ENCODE measurements at places on chromosomes 16 and 17.

DNA sequence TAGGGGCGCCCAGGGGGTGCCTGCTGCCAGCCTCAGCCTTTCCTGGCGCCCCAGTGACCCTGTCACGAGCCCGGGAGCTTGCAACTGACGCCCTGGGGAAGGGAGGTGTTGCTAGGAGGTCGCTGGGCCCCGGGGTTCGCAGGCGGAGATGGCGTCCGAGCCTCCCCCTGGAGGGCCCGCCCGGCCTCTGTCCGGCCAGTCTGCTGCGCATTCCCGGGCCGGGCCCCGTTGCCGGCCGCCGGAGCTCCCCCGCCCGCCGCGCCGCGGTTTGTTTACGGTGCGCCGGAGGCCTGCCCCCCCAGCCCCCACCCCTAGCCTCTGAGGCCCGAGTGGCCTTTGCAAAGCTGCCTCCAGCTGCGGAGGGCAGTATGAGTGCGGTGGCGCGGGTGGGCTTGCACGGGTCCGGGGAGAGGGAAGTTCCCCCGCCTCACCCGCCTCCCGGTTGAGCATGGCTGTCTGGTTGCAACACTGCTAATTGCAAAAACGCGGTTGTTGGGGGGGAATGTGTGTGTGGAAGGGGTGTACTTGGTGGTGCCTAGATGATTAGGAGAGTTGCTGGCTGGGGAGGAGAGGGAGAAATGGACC is 514 bp downstream of the THRA start:
- DNase-seq: no peak

DNA sequence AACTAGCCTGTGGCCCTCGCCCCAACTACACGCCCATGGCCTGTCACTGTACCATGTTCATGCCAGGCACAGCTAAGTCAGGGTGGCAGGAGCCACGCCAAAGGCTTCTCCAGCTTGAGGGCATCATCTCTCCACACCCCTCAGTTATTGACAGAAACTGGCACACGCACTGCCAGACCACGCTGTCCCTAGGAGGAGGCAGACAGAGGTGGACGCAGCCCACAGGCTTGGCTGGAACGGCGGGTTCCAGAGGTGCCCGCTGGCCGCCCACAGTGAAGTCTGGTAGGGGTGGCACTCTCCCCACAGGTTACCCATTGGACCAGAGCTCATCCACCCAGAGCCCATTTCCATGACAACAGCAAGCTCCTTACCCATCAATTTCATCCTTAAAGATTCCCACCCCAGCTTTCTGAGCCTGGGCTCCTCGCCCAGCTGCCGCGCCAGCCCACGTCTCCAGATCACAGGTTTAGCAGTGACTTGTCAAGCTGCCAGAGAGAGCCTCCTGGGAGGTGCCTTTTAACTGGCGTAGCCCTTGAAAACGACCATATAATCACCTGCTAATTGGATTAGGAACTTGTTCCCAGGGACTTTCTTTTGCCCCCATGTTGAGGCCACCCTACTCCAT is 27.9 kb downstream of the RPRML start:
- no peak for DNase-seq

DNA sequence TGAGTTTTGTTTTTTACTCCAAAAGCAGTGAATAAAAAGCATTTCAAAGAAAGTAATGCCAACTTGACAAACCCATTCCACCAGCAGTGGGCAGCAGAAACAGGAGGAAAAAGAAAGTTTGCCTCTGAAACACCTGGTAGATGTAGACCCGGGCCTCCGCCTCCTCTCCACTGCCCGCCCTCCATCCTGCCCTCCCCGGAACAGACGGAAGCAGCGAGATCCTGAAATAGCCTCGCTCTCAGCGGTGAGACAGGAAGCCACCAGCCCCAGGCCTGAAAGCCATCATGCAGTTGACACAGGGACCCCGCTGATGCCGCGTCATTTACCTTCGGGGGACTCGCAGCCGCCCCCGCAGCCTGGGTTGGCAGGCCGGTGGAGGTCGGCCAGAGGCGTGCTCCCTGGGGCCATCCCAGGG is 67.8 kb downstream of the C16orf78 start:
- peak; percentile 62 for DNase-seq

DNA sequence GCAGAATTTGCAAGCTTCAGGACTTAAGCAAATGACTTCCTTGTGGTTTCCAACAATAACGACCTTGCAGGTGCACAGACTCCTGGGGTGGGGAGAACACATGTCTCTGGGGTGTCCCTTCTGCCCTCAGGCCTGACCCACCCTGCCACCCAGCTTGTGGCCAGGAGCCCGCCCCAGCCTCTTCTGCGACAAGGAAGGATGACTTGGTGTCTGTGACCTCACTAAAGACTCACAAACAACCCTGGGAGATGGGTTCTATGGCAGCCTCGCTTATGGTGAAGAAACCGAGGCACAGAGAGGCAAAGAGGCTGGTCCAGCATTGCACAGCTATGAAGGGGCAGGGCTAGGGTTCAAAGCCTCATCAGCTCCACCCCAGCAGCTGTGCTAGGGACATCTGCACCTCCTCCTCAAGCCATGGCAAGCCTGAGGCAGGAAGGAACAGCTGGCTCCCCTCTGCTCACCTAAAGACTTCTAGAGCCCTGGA is 2.6 kb downstream of the ATP2A3 start:
- peak; percentile 45 for DNase-seq

- no peak for DNase-seq
Observed at GRCh38 chr16:26078716-26079355, 387.1 kb downstream of the HS3ST4 start.

GRCh38 chr16:9436175-9436574 is 344.7 kb downstream of the HAPSTR1 start:
- DNase-seq: no peak

GRCh38 chr17:57536289-57536688 is 208.8 kb downstream of the CCDC182 start:
- DNase-seq: no peak

DNA sequence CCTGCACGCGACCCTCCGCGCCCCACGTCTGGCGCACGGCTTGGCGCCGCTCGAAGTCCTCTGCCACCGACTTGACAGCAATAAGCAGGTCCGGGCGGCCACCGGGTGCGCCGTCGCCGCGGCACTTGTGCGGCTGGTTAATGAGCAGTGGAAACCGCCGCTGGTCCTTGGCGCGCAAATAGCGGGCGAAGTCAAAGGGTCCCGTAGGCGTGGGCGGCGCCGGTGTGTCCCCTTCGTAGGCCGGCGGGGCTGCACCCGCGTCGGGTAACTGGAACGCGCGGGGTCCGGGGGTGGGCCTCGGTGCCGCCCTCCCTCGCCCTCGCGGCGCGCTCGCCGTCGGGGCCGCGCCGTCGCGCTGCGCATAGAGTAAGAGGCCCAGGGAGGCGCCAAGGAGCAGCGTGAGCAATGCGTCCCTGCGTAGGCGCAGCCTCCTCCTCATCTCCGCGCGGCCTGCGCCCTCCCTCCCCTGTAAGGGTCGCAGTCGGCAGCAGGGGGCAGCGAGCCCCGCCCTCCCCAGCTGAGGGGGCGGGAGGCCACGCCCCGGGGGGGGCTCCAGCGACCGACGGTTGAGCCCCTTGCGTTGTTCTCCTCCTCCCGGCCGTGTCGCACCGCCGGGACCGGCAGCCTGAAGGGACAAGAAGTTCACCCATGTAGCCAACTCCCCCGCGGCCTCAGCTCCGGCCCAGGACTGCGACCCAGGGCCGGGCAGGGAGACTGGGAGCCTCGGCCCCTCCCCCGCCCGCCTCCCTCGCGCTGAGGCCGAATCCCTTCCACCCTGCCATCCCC is 558 bp downstream of the B3GNT9 start:
- DNase-seq: peak; percentile 50

GRCh38 chr17:79632432-79632735 is 21.5 kb upstream of the RBFOX3 start:
- DNase-seq: no peak

GRCh38 chr16:59591480-59591879 is 857.4 kb upstream of the GOT2 start:
- DNase-seq: no peak

DNA sequence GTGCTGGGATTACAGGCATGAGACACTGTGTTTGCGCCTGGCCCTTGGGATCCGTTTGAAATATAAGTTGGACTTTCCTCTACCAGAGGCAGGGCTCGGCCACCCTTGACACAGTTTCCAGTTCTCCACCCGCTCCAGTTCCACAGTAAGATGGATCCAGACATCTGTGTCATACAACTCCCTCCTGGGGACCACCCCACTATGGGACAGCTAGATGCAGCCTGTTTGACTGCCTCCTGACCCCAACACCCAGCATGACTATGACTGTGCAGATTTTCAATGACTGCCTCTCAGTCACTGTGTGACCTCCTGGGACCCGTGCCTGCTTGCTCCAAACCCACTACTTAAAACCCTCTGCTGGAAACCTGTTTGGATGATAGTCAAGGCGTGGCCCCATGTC is 166.7 kb downstream of the IRF8 start:
- no peak for DNase-seq

GRCh38 chr17:44197980-44198720 is 1.5 kb downstream of the ATXN7L3 start:
- DNase-seq: peak; percentile 79
